ENCODE measurements at places on chromosomes 6 and 20.

DNA sequence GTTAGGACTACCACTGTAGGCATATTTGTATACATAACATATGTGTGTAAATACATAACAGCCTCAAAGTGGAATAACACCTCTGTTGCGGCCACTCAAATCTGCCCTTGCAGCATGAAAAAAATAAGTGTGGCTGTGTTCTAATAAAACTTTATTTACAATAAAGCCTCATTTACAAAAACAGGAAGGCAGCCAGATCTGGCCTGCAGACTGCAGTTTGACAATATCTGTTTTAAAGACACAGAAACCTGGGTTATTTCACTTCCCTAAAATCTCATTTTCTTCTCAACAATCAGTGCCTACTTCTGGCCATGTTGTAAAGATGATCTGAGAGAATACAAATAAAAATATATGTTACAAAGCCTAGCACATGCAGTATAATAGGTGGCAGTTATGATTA lies 53.9 kb upstream of the SCML4 start:
- no peak for DNase-seq

- no peak for DNase-seq
These were observed 90.5 kb downstream of the ZMYND8 start for GRCh38 chr20:47265984-47266383.

DNA sequence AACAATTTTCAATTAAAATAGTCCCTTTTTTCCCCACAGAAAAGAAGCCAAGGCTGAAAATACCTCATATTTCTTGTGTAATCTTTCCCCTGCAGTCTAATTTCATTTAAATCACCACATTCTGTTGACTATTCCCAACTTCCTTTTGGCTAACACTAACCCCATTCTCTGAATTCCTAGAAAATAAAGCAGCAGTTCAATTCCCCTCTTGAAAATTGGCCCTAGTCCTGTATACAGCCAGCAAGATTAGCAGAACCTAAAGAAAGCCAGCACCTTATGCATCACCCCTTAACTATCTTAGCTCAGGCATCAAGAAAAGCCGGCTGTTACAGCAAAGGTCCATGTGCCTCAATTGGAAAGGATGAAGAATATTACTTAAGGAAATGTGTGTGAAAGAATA lies 69.7 kb downstream of the MDN1 start:
- DNase-seq, result no peak

DNA sequence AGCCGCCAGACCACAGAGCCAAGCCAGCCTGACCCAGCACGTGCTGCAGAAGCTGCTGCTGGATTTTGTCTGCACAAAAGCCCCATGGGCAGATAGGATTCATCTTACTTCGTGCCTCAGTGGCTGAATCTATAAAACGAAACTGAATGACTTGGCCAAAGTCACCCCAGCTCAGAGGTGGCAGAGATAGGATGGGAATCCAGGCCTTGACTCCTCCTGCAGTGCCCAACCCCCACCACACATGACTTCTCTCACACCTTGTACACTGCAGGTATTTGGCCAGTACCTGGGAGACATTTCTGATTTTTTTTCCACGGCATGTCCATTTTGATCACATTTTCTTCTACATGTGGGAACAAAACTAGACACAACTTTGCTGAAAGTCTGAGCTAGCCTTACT lies 182.1 kb downstream of the ANKRD60 start:
- DNase-seq, result no peak

DNA sequence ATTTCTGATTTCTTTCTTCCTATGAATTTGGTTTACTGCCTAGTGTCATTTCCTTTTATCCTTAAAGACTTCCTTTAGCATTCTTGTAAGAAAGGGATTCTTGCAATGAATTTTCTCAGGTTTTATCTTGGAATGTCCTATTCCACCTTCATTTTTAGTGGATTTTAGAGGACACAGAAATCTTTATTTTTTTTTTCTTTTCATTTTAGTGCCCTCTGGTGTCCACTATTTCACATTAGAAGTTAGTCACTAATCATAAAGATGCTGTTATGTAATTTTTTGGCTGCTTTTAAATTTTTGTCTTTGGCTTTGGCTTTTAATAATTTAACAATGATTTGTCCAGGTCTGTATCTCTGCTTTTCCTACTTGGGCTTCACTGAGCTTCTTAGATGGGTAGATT lies 28.1 kb downstream of the LMBRD1 start:
- no peak for DNase-seq

GRCh38 chr6:151390851-151391470 lies 398 bp downstream of the ZBTB2 start:
- peak; percentile 56 for DNase-seq

DNA sequence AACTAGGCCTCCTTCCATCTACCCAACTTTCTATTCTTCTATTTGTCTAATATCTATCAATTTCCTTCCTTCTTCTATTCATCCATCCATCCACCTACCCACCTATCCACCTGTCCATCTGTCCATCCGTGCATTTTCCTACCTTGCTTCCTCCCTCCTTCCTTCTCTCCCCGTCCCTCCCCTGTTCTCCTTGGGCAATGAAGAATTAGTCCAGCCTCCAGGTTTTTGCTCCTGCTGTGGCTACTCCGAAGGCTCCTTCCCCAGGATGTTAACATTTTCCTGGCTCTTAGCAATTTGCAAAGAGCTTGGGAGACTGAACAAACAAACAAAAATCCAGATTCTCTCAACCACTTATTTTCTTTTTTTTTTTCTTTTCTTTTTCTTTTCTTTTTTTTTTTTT lies 81.6 kb downstream of the KCNB1 start:
- DNase-seq, result no peak

DNA sequence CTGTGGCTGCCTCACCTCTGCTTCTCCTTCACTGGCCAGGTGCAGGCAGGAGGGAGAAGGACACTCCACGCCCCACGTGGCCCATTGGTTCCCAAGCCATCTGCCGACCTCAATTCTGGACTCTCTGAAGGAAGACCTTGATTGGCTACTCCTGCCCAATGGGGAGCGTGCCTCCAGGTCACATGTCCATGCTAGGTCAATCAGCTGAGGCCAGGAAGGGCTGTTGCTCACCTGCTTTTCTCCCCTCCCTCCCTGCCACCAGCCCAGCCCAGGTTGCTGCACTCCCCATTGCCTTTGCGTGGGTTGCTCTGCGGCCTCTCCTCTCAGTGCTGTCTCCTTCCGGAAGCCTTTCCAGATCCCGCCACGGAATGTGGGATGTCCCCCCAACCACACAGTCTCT lies 21.9 kb upstream of the CDH4 start:
- DNase-seq, result no peak

- no peak for DNase-seq
These were observed 129.0 kb upstream of the JARID2 start for GRCh38 chr6:15116889-15117288.

DNA sequence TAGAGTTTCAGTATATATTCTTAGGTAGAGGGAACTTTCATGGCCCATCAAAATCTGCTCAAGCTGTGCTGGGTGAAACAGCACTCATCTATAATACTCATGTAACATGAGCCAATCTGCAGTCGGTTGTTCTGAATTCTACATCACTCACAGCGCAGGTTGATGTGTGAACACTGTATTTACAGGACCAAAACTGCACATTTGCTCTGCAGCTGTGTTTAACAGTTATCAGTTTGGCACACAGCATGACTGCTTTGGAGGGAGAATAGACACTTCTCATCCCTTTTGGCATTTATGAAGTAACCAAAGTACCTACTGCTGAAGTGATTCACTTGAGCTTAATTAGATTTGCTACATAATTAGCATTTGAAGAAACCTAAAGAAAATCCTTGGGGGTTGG lies 225.1 kb downstream of the BCKDHB start:
- DNase-seq, result no peak

- DNase-seq, result no peak
These were observed 160.3 kb downstream of the EDN1 start for GRCh38 chr6:12450467-12450866.

DNA sequence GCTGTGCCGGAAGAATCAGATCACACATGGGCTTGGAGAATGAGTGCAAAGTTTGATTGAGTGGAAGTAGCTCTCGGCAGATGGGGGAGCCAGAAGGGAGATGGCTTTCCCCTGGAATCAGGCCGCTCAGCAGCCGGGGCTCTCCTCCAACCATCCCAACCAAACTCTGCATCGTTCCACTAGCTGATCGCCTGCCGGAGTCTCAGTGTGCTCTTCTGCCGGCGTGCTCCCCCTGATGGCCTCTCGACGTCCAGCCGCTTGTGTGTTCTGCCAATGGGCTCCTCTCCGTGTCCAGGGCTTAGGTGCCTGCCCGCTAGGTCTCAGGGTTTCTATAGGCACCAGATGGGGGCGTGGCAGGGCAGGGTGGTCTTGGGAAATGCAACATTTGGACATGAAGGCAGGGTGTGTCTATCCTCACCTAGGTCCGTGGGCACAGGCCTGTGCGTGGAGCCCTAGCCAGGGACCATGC lies 4.9 kb upstream of the BIRC7 start:
- DNase-seq, result no peak

DNA sequence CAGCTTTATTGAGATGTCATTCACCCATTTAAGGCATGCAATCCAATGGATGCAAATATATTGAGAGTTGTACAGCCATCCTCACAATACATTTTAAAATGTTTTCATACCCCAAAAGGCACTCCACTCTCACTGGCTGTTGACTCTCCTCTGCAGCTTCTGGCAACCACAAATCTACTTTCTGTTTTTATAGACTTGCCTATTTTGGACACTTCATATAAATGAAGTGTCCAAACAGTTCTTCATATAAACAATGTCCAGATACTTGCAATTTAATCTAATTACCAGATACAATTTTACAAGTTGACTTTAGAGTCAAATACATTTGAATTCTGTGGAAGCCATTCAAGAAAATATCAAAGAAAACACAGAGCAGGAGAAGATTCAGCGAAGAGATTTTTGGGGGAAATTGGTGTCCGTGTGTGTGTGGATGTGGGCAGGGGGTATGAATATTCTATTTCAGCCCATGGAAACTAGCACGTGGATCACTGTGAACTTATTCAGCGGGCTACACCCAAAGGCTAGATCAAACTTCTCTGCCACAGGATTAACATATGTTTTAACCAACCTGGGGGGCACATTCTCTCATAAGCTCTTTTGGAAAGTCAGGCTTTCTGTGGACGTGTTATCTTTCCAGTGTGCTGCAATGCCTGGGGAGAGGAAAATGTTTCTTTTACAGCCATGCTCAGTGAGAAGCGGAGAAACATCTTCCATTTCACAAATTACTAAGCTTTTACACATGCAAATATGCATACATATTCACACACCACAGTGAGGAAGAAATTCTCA lies 73.9 kb downstream of the PLG start:
- DNase-seq, result no peak

DNA sequence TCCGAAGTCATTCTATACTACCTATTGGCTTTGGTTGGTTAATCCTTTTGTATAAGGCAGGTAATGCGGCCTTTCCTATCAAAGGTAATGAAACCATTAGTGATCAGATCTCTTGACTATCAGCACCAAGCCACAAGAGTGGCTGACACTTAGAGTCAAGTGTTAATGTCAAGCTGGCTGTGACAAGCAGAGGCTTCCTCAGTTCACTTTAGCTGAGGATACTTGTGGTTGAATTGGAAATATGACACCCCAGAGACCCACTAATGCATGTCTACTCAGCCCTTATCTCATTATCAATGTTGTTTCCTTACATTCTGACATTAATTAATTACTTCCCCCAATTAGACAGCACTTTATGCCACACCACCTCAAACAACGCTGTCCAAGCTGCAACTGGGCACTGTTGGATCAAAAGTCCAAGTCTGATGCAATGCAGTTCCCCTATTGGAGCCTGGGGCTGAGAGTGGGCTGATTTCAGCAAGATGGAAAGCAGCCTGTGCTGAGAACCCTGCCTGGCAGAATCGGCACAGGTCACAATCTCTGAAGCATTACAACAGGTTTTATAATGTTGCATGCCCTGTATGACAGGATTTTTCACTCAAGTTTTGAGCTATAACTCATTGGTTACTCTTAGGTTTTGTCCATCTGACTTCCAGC lies 273.5 kb downstream of the COL12A1 start:
- DNase-seq, result no peak

- DNase-seq, result no peak
These were observed at the start of gene NRN1 for GRCh38 chr6:6006428-6007365. TSS of gene NRN1 (minus strand) at chr6:6006925. CDS start at chr6:6006749, 176 bp downstream.

- DNase-seq, result no peak
These were observed 227.9 kb downstream of the TBXT start for GRCh38 chr6:165939601-165940290.

DNA sequence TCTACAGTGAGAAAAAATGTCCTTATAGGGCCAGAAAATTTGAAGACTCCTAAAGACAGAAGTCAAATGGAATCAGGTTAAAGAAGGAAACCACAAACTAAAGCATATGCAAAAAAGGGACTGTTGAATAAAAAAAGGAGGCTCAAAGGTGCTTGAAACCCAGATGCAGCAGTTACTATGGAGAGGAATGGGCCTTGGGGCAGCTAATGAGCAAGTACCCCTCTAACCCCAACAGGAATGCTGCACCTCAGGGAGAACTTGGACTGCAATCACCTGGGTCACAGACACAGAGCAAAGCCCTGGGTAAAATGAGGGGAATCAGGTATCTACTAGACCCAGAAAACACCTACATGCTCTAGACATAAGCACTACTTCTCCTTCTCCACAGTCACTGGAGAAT lies 313.9 kb downstream of the UBE3D start:
- no peak for DNase-seq

DNA sequence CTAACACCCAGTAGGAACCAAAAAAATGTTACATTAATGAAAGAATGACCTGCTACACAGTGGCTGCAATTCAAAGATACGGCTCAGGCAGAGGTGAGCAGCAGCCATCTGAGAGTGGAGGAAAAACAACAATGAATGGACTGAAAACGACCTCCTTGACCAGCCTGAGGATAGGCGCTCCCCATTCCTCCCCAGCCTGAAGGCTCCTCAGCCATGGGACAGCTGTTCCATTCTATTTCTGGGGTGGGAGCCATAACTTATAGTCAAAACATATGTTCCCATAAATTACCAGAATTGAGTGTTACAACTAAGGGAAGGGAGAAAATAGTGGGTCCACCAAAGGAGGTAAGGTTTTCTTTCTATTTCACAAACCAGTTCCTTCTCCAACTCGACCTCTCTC lies 27.2 kb downstream of the FYN start:
- DNase-seq, result no peak
